HS-27A (cell line): ENCODE measurements at places on chromosomes 2 and 18.

- DNase-seq: no peak
These were observed 124.8 kb upstream of the COL5A2 start for GRCh38 chr2:189304360-189304759.

- DNase-seq: no peak
These were observed 30.0 kb downstream of the TBC1D8 start for GRCh38 chr2:101121174-101121573.

DNA sequence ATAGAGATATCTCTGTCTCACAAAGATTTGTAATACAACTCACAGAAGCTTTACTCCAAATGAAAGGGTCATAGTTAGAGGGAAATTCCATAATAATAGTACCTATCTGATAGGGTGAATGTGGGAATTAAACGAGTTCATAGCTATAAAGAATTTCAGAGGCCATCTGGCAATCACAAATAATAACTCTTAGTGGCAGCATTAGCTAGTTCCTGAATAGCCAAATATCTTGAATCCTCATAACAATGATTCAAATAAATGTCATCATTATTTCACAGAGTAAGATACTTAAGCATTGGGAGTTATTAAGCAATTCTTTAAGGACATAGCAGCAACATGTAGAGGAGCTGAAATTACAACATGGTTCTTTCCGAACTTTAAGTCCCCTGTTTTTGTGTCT is 1265.0 kb upstream of the PIK3C3 start:
- DNase-seq: no peak

DNA sequence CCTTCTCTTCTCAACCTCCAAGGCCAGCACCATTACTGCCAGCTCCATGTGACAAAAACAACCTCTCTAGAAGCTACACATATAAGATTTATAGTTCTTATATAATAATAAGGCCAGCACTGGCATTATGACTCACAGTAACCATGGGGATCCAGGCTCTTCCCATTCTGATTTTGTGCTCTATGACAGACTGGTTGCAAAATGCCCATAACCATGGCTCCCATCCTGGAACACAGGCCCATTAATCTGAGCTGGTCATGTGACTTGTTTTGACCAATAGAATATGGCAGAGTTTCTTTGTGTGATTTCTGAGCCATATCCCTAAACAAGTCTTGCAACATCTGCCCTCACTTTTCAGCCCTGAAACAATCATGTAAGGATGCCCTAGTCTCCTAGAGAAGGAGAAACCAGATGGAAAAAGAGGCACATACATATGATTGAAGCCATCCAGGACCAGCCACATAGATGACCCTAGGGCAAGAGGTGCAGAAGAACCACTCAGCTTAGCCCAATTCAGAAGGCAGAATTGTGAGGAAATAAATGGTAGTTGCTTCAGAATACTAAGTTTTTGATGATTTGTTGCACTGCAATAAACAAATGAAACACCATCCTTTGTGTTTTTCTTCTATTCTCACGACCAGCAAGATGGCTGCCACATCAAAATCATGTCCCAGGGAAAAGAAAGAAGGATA is 173.9 kb downstream of the SUCLG1 start:
- DNase-seq: no peak

DNA sequence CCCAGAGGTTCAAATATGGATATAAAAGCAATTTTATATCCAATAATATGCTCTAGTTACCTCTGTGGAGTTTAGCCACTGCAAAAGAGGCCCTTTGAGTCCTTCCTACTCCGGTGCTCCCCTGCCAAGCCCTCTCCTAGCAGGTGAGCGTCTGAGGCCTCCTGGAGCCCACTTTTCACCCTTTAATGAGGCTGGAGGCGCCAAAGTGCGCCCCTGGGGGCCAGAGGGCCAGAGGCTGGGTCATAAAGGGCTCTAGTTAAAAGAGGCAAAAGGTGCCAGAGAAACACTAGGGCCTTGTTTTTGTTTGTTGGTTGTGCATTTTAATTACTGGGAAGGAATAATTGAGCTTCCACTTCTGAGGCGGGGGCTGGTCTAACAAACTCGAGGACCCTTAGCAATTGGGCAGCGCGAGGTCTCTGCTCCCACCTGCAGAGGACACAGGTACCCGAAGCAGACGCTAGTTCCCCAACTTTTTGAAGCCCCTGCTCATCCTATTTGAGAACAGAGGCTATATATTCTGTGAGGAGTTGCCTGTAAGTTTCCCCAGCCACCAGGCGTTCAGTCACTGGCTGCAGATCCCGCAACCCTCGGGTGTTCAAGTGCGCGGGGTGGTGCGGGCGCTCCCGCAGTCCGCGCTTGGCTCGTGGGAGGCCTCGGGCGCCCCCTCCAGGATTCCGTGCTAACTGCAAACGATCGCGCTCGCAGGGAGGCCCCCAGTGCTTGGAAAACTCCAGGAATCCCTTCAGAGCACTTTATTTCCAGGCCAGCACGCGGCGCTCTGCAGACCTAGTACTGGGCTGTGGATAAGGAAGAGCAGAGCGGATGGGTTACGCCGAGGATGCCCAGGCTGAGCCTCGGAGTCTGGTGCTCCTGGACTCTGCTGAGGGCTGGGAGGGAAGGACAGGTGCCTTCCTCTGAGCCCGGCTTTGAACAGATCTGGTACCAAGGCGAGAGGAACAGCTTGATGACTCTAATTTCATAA is 14.1 kb downstream of the MSGN1 start:
- DNase-seq: peak; percentile 53

GRCh38 chr2:23697256-23698075 is 229.5 kb downstream of the ATAD2B start:
- no peak for DNase-seq

GRCh38 chr2:173747035-173747434 is 218.1 kb downstream of the SP3 start:
- no peak for DNase-seq

GRCh38 chr18:74493689-74494088 is 2.5 kb upstream of the CNDP2 start:
- DNase-seq: no peak

- no peak for DNase-seq
These were observed 263.2 kb downstream of the SS18 start for GRCh38 chr18:25827228-25827627.

GRCh38 chr2:200756618-200757321 is 54.9 kb upstream of the BZW1 start:
- no peak for DNase-seq

DNA sequence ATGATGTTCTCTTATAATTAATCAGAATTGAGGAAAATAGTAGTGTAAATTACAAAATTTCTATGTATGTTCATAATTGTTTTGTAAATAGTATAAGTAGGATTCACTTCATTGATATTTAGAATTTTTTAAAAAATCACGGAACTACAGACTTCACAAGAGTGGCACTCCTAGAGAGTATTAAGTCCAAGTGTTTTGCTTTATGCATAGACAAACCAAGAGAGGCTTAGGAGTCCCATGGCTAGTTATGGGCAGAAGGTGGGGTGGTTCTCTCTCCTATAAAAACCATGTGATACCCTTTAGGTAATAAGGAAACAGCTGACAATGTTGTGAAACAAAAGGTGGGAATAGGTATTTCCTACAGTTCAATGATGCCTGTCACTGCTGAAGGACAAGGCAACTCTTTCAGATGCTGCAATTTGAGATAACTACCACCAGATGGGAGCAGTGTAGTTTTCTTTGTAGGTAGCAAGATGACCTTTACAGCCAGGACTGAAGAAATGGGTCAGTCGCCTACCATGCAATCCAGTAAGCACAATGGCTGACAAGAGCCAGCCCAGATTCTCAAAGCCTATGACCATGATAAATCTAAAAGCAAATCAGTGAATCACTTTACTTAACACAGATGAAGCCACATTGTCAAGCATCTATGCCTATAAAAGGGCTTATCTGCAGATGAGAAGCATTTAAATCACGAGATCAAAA is 83.9 kb downstream of the AAK1 start:
- DNase-seq: no peak

DNA sequence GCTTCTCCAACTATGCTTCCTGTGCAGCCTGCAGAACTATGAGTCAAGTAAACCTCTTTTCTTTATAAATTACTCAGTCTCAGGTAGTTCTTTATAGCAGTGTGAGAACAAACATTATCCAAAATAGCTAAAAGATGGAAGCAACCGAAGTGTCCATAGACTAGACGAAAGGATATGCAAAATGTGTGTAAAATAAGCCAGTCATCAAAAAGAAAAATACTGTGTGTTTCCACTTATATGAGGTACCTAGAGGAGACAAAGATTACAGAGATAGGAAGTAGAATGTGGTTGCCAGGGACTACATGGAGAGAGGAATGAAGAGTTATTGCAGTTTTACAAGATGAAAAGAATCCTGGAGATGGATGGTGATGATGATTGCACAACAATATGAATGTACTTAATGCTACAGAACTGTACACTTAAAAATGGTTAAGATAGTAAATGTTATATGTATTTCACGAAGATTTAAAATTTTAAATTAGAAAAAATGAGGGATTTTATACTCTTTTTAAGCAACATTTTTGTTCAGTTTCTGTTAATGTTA is 99.3 kb upstream of the FN1 start:
- no peak for DNase-seq
